ENCODE measurements at places on chromosomes 16 and 17.

DNA sequence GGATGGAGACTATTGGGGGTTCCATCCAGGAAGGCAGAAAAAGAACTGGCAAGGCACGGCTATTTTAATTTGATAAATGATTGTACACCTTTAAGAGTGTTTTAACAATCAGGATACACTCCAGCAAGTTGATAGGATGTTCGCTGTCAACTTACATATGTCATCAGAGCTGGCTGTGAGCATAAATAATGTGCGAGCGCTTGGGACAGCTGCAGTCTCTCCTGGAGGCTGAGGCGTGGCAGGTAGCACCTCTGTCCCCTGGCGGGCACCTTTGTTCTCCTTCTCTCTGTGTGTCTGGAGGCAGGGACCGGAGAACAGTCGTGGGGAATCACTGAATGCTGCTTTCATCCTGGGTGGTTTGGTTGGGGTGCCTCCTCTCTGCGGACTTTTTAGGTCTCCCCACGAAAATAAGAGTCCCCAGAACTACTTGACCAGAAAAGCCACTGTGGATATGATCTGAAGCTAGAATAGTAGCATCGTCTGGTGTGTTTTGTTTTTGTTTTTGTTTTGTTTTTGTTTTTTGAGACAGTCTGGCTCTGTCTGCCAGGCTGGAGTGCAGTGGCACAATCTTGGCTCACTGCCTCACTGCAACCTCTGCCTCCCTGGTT is 9.4 kb downstream of the BAHCC1 start:
- no peak for ATAC-seq

GRCh38 chr16:58487566-58488351 is 12.2 kb upstream of the NDRG4 start:
- ATAC-seq = peak; percentile 88

- ATAC-seq = no peak
Measured at GRCh38 chr17:69506489-69506888, 92.0 kb downstream of the MAP2K6 start.

- no peak for ATAC-seq
Measured at GRCh38 chr17:42850954-42851353, at the start of gene AOC3. Gene AOC3 (plus strand): TSS chr17:42851199. CDS start chr17:42851344, 145 bp downstream.

DNA sequence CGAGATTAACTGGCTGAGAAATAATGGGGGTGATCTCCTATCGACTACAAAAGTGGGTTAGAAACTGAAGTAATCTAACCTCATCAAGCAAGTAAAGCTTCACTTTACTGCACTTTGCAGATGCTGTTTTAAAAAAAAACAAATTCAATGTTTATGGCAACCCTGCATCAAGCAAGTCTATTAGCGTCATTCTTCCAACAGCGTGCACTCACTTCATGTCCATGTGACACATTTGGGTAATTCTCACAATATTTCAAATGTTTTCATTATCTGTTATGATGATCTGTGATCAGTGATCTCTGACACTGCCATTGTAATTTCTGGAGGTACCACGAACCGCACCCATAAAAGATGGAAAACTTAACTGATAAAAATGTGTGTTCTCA is 70.8 kb downstream of the KANSL1 start:
- no peak for ATAC-seq

DNA sequence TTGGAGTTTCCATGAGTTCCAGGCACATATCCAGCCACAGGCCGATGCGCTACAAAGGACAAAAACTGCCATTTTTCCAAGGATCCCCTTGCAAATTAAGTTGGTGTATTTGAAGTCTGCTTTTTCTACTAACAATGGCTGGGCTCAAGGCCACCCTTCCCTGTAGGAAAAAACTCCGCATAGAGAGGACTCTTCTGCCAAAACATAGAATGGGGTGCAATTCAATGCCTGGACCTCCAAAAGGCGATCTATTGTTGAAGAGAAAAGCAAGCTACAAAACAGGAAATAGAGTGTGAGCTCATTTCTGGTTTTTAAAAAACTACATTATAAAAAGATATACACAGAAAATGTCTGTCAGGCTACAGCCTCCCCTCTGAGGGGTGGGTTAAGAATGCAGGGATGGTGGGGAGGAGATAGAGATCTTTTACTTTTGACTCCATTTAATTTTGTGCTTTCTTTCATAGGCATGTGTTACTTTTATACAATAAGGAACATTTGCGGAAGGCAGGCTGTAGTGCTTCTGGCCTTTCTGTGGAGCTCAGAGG is 22.9 kb upstream of the PRSS54 start:
- no peak for ATAC-seq

- peak; percentile 42 for ATAC-seq
Measured at GRCh38 chr17:76626442-76626841, 17.1 kb downstream of the ST6GALNAC1 start.

DNA sequence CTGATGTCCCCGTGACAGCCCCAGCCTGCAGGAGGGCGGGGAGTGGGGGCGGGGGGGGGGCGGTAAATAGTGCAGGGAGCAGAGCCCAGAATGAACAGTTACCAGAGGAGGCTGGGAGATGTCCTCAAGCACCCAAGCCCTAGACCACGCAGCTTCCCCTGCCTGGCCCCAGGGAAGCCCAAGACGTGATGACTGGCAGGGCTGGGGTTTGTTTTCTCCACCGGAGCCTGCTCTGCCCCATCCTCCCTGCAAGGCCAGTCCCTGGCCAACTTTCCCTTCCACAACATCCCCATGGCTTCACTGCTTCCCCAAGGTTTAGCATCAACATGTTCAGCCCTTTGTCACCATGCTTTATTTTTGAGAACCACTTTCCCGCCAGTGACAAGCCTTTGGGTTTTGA is 1.4 kb upstream of the BEAN1 start:
- no peak for ATAC-seq

DNA sequence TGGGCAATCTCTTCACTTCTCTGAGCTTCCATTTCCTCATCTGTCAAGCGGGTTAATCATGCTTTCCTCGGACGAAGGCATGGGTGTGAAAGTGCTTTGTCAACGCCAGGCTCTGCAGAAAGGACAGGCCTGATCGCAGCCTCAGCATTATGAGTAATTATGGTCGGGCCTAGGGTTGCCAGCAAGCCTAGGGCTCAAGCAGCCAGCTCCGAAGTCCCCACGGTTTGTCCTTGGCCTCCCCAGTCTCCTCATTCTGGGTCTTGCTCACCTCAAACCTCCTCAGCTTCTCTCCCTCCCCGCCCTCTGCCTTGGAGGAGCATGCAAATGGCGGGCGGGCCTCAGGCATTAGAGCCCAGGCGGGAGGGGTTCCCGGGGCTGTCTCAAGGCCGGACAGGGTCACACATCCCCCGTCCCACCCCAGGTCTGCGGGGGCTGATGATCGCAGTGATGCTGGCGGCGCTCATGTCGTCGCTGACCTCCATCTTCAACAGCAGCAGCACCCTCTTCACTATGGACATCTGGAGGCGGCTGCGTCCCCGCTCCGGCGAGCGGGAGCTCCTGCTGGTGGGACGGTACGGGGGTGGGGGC is 10.2 kb upstream of the FAM83G start:
- ATAC-seq = no peak

DNA sequence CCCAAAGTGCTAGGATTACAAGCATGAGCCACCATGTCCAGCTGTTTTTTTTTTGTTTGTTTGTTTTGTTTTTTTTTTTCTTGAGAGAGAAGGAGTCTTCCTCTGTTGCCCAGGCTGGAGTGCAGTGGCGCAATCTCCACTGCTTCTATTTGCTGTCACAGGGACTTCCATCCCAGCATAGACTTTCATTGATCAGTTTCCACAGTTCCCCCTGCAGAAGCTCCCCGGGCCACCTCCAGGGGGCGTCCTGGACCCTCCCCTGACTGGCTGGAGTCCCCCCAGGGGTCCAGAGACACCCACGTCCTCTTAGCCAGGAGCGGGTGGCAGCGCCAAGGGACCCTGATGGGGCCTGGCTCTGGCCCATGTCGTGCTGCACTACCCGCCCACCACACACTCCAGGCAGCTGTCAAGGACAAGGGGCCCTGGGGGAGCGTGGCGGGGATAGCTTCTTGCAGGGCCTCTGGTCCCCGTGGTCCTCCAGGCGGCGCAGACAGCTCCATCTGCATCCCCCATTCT is 3.1 kb upstream of the NPW start:
- ATAC-seq = no peak

- no peak for ATAC-seq
Measured at GRCh38 chr16:23256440-23256839, 45.7 kb upstream of the SCNN1B start.

DNA sequence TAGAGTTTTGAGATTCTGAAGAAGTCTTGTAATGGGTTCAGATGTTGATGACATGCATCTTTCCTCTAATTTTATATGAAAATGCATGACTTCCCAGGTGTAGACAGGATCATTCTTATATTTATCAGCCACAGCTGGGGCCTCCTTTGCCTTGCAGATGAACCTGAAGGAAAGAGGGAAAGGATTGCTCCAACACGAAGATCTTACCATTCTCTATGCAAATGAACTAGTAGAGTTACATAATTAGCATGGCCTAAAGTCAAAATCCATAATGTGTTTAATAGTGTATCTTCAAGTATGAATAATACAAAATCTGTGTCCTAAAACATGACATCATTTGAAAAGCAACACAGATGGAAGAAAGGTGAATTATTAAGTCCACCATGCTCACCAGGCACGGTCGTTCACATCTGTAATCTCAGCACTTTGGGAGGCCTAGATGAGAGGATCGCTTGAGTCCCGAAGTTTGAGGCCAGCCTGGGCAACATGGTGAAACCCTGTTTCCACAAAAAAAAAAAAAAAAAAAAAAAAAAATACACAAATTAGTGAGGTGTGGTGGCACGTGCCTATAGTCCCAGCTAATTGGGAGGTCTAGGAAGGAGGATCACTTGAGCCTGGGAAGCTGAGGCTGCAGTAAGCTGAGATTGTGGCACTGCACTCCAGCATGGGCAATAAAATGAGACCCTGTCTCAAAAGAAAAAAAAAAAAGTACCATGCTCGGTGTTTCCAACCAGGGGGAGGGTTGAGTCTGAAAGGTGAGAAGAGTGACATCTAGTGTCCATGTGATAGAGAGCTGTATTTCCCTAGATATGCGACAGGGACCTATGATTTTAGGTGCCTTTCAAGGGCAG is 6.3 kb downstream of the VWA3A start:
- peak; percentile 57 for ATAC-seq

- ATAC-seq = no peak
Measured at GRCh38 chr16:59748531-59748930, 1014.4 kb upstream of the GOT2 start.

- ATAC-seq = peak; percentile 16
Measured at GRCh38 chr16:28090646-28091377, 27.3 kb upstream of the GSG1L start.

DNA sequence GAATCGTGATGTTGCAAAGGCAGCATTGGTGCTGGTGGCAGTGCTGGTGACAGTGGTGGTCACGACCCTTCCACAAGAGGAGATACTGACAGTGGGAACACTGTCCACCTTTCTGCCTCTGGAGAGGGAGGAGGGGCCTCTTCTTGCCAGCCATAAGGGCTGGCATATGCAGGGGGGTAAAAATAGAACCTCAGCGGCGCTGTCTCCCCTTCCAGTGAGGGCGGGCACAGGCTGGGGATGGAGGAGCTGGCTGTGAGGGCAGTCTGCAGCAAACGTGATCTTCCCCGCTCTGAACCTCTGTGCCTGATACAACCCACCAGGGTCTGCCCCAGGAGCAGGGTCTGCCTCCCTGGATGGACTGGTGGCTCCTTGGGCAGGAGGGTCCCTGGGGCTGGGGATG is 3.4 kb downstream of the RAP1GAP2 start:
- ATAC-seq = no peak

DNA sequence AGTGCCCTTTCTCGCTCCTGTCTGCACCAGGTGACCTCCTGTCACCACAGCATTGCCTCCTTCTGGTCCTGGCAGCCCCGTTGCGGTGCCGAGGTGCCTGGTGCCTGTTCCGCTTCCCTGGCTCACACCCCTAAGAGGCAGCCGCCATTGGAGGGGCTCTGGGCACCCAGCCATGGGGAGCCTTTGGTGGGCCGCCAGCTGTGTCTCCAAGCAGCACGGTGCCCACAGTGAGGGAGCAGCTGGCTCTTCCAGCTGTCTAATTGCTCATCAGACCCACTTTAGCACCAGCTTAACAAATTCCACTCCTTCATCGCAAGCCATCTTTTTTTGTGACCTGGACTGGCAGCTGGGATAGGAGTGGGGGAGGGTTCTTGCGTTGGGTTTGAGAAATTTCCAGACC is 276.1 kb downstream of the SNX29 start:
- ATAC-seq = no peak

- ATAC-seq = no peak
Measured at GRCh38 chr17:32958418-32958817, 30.5 kb downstream of the TMEM98 start.

DNA sequence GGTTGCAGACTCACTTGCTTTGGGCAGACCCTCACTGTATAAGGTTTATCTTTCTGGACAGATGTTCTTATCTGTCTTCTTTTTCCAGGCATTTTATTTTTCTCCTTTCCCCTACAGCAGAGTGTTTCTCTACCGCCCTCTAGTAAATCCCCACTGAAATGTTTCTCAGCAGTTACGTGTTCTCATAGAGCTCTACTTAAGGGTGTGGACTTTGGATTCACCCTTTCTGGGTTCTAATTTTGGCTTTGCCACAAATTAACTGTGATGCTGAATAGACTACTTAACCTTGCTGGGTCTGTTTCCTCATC is 2.0 kb downstream of the ADAT1 start:
- no peak for ATAC-seq

GRCh38 chr16:66569827-66570405 is 3.7 kb downstream of the CMTM1 start:
- peak; percentile 37 for ATAC-seq

- no peak for ATAC-seq
Measured at GRCh38 chr16:86852135-86852534, 273.8 kb downstream of the FOXL1 start.

GRCh38 chr17:17366941-17367875 is 64.0 kb downstream of the NT5M start:
- ATAC-seq = no peak

- ATAC-seq = no peak
Measured at GRCh38 chr17:8832711-8833352, 33.7 kb upstream of the MFSD6L start.

GRCh38 chr16:53374800-53375199 is 59.5 kb upstream of the RBL2 start:
- no peak for ATAC-seq

DNA sequence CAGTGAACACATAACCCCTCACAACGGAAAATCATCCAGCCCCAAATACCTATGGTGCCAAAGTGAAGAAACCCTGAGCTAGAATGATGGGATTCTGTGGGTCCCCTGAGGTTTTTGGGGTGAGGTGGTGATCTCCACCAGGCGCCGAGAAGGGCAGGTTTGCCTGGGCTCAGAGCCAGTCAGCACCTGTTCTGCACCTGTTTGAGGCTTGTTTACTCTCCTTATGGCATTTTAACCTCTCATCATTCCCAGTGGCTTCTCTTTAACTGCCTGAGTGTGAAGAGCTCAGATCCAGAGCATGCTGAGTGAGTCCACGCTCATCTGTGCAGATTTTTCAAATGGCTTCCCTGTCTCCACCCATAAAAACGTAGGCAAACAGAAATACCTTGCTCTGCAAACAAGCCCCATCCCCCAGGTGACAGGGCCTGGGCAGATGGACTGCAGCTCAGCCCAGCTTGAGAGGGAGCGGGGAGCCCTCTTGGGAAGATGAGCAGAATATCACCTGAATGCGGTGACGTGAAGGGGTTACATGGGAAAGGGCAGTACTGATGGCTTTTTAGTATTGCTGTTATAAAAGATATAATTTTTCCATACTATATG is 40.1 kb upstream of the CLEC19A start:
- ATAC-seq = no peak

Data from esophagus mucosa (tissue), 1 donor.